ENCODE measurements at places on chromosomes 1 and 21. TPM values are rescaled to one million over a fixed set of nuclear protein-coding genes. Genes with fewer than 3 reads are reported as not detected.

- no peak for DNase-seq
These were observed 296 bp upstream of the RNPEP start for GRCh38 chr1:201982082-201982622.

GRCh38 chr1:202135221-202135721 is 9.3 kb downstream of the ARL8A start:
- DNase-seq = no peak

PDPN gene
- total RNA-seq = not detected

- no peak for DNase-seq
These were observed 31.2 kb upstream of the THEM4 start for GRCh38 chr1:151940541-151940940.

DNA sequence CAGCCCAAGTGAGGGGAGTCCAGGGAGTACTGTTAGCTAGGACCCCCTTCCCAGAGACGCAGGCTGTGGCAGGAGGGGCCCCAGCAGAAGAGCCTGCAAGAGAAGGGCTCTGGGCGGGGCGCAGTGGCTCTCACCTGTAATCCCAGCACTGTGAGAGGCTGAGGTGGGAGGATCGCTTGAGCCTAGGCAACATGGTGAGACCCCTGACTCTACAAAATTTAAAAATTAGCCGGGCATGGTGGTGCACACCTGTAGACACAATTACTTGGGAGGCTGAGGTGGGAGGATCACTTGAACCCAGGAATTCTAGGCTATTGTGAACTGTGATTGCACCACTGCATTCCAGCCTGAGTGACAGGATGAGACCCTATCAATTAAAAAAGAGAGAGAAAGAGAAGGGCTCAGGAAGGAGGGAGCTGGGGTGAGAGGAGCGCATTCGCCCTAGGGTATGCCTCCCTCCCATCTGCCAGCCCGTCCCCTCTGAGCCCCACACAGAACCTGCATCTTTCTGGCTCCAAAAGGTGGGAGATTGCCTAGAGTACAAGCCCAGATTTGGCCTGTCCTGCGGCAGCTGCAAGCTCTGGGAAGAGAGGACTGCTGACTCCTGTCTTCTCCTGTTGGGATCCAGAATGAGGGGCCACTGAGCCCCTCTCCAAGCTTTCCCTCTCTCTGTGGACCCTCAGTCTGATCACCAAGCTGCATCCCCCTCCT is 3.6 kb downstream of the KCNQ4 start:
- DNase-seq = no peak

- no peak for DNase-seq
These were observed 1.9 kb upstream of the OR13G1 start for GRCh38 chr1:247681288-247681897.

GRCh38 chr1:7703321-7704213 is 67.5 kb upstream of the VAMP3 start:
- no peak for DNase-seq

DNA sequence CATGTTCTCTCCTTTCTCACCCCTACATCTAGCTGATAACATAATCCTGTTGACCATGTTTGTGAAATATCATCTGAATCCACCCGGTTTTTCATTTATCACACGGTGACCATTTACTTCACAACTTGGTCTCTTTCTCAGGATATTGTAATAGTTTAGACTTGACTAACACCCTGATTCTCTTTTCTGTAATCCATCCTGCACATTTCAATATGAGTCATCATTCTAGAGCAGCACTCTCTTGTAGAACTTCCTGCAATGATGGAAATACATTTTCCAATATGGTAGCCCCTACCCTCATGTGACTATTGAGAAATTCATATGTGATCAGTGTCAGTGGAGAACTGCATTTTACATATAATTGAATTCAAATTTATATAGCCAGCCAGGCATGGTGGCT is 2.3 kb upstream of the JAM2 start:
- no peak for DNase-seq

DNA sequence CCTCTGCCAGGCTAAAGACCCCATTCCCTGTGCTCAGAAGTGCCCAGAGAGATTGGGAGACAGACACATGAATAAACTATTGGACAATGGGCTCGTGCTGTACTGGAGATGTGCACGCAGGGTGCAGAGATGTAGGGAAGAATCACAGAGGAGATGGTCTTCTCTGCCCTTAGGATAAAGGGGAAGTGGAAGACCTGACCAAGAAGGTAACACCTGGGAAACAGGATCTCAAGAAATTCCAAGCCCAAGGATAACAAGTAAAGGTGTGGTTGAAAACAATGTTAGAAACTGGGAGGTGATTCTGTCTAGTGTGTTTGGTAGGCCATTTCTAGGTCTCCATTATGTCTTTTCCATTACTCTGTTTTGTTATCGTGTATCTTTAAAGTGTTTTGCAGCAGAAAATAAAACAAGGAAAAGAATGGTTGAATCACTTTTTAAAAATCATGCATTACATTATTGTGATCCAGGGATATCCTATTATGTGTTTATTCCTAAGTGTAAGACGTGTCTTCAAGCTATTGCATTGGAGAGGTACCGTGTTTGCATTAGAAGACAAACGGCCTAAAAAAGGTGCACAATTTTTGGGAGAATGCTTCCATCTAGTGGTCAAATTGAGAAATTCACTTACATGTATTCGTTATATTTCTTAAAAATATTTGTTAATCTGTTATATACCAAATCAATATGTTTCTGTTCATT is 40.8 kb upstream of the KCTD3 start:
- no peak for DNase-seq

DNA sequence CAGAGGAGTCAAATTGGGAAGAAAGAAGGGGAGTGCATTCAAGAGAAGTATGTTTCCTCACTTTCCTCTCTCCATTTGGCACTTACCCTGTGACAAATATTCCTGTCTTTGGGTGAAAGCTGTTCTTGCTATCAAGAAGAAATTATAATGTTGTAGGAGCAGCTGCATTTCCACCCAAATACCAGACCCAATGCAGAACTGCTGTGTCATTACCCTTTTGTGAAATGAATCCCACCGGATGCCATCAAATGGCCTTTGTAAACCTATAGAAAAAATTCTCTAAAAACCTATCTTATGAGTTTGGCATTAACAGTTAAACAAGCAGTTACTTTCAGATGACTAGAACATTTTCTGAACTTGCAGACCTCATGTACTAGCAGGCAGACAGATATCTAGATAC is 16.7 kb upstream of the PALMD start:
- no peak for DNase-seq

GNG12 gene
- 237 TPM for total RNA-seq
